ENCODE measurements at places on chromosomes 7 and 10.

DNA sequence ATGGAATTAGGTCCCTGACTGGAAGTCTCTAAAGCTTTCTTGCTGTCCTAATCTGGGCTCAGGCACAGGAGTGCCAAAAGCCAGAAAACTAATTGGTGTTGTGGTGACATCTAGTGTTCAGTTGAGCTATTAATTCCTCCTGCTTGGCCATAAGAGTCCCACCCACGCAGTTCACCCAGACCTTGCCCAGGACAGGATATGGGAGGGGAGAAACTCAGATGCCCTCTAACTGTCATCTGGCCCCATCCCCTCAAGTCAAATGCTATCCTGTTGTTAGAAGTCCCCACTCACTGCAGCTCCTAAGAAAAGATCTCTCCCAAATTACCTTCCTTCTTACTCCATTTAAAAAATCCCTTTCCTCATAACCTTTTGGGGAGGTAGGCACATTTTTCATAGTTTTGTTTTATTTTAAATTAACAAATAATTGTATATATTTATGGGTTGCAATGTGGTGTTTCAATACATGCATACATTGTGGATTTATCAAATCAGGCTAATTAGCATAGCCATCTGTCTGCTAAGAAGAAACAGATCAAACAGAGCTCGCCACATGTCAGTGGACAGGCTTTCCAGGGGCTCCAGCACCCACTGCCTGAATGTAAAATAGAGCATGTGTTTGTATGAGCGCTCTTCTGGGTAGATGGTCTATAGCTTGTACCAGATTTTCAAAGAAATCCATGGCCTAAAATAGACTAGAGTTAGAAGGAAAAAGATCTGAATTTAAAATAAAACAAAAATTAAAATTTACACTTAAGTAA lies 84.0 kb downstream of the GSAP start:
- DNase-seq = peak; percentile 61

DNA sequence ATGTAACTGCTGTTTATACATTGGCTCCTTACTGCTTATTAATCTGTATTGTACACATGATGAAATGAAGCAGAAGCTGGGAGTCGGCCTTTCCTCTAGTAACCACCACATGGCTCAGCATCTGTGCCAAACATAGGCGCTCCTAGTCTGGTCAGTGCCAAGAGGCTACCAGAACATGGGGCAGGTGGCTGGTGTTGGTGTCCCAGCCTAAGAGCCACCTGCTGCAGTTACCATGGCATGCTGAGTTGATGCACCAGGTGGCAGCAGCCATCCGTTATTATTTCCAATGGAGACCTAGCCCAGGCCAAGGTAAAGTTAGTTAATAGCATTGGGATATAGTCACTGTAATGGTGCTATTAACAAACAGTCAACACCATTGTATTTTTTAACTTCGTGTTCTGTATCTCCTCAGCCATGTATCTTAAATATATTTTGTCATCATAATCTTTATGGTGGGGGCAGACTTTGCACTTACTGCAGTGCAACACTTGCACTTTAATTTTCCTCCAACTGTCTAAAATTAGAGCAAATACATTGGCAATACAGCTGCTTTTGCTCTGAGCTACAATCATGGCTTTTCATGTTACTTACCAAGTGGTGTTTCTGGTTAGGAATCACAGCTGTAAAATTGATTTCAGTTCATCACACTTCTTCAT lies 33.1 kb downstream of the HBP1 start:
- no peak for DNase-seq

GRCh38 chr7:148714498-148714897 lies 15.8 kb downstream of the CUL1 start:
- DNase-seq = no peak

DNA sequence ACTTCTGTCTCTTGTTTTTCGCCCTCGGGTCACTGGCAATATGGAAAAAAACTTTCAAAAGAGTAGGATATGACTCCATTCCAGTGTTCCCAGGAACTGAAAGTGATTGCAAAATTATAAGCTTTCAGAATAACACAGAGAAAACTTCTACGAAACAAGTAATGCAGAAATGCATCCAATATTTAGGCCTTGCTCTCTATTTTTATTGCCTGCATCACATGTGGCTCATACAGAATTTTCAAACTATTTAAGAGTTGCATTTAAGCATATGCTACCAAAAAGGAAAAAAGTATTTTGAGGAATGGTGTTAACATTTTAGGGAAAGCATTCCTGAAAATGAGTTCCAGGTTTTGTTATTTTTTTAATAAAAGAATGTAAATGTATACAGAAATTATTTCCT lies 228.0 kb downstream of the CACNB2 start:
- no peak for DNase-seq

DNA sequence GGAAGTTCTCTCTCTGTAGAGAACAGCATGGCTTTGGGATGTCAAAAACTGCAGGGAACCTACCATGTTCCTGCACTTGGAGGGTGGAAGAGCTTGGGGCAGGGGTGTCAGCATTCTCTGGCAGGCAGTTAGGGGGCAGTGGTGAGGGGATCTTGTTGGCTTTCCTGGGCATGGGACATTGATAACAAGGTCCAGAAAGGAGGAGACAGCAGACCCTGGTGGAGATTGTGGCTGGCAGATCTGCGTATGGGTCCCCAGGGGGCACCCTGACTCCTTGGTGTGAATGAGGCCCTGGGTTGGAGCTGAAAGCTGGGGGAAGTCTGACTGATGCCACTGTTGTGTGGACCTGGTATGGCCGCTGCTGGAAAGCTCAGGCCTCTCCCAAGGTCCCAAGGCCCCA lies 22.9 kb upstream of the CAMK2B start:
- DNase-seq = no peak

GRCh38 chr7:149334930-149335329 lies 72.9 kb downstream of the ZNF783 start:
- DNase-seq = no peak

DNA sequence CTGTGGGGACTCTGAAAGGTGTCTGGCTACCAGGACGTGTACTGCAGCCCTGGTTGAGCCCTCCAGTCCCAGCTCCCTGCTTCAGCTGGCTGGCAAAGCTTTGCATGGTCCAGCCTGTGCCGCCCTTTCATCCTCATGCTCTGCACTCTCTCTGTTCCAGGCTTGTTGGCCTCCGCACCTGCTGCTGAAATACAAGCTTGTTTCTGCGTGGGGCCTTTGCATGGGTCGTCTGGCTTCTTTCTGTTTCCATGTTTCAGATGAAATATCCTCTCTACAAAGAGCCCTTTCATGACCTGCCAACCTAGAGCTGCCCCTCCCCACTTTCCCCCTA lies 45.9 kb downstream of the TSPAN15 start:
- no peak for DNase-seq

DNA sequence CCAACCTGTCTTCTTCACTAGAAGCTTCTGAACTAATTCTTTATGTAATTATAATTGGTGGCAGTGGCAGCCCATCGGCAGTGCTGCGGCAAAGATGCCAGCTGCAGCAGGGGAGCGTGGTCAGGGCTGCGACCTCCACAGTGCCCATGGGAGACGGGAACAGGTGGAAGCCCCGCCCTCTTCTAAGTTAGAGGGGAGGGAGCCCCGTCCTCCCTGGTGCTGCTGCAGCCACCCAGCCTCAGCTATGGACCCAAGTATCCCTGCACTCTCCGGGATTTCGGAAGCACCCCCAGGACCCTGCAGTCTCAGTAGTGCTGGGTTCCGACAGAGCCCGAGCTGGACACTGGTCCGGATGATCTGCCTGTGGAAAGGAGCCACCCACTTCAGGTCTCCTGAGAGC lies 117.0 kb upstream of the MBL2 start:
- DNase-seq = no peak

GRCh38 chr10:91103384-91104192 lies 116.9 kb upstream of the PCGF5 start:
- DNase-seq = no peak

- DNase-seq = no peak
Observed at GRCh38 chr10:8369666-8370065, 315.2 kb downstream of the GATA3 start.

DNA sequence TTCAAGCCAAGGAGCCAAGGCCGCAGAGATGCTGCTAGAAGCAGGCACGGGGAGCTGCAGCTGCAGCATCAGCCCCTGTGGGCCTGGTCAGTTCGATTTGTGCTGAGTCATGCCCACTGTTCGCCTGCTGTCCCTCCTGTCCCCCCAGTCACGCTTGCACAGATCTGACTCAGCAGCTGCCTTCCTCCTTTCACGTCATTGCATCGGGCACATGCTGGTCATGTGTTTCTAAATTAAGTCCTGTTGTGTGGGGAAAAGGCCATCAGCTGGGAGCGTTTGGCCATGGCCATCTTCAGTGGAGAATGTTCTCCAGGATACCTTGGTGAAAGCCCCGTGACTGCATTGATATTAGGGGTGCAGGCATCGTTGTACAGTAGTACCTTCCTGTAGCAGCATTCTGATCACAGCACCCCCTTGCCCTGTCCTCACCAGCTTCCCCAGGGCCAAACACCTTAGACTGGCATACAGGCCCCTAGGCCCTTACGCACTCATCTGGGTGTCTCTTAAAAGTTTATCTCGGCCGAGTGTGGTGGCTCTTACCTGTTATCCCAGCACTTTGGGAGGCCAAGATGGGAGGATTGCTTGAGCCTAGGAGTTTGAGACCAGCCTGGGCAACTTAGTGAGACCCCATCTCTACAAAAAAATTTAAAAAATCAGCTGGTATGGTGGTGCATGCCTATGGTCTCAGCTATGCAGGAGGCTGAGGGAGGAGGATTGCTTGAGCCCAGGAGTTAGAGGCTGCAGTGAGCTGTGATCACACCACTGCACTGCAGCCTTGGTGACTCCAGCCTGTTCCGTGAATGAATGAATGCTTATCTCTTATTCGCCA lies 23.2 kb downstream of the POR start:
- no peak for DNase-seq

DNA sequence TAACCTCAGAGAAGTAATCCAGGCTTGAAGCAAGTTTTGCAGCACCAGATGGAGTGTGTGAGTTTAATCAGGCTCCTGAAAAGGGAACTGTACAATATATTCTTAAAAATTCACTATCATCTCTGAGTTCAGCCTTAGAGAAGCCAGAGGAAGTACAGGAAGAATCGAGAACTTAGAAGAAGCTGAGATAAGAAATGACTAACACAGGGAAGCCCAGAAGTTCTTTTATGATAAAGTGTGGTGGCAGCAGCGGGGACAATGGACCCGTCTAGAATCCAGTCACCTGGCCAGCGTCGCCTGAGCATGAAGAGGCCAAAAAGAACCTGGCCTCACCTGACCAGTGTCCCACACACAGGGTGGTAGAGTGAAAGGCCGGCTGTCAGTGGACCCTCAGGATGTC lies 161.0 kb downstream of the USP6NL start:
- peak; percentile 25 for DNase-seq

GRCh38 chr7:137146012-137146455 lies 197.5 kb downstream of the PTN start:
- DNase-seq = no peak

DNA sequence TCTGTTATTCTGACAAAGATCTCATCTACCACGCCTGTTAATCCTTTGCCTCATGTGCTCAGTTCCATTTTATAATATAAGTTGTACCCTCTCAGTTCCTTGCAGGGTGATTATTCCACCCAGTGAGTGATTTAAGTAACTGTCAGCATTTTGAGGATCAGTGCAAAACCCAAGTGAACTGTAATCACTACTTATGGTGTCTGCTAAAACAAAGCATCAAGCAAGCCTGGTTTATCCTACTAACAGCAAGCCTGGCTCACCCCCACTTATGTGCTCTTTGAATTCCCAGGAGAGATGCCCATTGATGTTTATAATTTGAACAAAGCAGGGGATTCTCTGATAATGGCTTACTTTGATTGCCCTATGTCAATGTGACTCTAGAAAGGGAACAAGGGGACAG lies 186.8 kb upstream of the LRGUK start:
- DNase-seq = no peak

- no peak for DNase-seq
Observed at GRCh38 chr7:1364068-1364905, 95.0 kb downstream of the MICALL2 start.

DNA sequence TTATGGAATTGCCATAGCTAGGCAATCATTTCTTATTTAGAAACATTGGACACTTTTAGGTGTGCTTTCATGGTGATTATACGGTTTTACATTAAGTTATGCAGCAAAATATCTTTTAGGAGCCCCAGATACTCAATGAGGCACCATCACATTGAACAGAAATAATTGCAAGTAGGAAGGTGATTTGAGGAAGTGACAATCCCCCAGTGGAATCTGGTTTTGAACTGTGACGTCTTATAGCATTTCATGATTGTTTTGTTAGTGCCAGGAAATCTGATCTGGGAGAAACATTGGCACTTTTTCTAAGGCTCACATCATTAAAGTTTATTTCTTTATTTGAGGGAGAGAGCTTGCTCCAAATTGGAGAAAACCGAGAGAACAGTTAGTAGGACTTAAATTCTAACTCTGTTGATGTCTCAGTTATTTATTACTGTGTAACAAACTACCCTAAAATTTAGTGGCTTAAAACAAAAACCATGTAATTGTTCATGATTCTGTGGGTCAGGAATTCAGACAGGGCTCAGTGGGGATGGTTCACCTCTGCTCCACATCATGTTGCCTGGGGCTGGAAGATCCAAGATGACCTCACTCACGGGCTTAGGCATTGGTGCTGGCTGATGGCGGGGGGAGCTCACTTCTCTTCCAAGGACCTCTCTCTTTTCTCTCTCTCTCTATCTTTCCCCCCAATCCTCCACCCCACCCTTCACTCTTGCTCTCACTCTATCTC lies 78.2 kb upstream of the STEAP1B start:
- DNase-seq = no peak

DNA sequence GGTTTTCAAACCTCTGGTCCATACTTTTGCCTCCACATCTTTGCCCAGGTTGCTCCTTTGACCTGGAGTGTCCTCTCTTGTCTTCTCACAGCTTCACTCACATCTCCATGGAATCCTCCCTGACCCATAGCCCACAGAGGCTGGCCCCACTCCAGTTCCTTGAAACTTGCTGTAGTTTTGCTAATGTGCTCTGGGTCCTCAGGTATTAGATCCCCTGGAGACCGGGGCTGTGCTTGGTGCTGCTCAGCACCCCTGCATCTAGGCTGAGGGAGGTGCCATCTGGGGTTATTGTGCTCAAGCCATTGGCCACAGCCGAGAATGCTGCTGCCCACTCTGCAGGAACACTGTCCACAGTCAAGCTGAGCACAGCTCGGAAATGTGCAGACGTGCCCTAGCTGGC lies 16.5 kb downstream of the KNDC1 start:
- DNase-seq = no peak

- no peak for DNase-seq
Observed at GRCh38 chr7:11319491-11320274, 346.0 kb downstream of the PHF14 start.

DNA sequence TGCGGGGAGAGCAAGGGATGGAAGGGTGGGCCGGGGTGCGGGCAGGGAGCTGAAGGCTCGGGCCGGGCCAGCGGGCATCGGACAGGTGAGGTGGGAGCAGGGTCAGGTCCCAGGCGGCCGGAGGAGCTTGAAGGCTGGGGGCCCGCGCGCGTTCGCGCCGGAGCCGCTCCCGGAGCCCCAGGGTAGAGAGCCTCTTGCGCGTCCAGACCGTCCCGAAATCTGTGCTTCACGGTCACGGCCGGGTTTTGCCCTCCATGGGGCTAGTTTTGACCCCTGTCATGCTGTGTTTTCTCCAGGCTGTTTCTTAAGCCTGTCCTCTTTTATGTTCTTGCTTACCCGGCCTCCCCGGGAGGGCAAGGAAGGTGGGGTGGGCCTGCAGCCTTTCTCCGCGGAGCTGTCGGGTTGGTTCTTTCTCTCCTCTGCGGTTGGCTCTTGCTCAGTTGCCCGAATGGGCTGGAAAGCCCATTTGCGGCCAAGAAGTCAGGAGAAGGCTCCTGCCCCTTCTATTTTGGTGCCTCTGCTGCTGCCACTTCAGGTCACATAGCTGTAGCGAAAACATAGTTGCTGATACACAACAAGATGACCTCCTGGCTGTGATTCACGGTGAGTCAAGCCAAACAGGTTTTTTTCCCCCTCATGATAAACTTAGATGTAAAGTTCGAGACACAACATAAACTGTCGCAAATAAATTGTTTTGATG lies 650 bp downstream of the UBE2D1 start:
- peak; percentile 56 for DNase-seq

Data from ecto neural progenitor cell (in vitro differentiated cells).